ENCODE measurements at places on chromosomes 6 and 20.
A peak's percentile ranks its signal among the peaks of the same experiment; 100 is the strongest.

DNA sequence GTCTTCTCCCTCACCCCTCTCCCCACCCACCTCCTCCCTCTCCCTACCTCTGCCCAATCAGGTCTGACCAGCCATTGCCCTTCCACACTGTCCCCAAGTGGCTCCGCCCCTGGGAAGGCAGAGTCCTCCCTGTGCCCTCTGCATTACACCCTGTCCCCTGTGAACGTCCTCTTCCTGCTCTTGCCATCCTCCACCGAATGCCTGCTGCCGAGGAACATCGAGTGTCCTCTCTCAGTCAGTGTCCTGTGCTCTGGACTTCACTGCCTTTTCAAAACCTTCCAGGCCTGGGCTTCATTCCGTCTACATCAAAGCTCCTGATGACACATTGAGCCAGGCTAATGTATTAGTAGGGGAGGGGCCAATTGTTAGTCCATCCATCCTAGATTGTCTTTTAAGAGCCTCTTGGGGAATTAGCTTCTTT, 3.3 kb upstream of the PACSIN1 start:
- DNase-seq: no peak

DNA sequence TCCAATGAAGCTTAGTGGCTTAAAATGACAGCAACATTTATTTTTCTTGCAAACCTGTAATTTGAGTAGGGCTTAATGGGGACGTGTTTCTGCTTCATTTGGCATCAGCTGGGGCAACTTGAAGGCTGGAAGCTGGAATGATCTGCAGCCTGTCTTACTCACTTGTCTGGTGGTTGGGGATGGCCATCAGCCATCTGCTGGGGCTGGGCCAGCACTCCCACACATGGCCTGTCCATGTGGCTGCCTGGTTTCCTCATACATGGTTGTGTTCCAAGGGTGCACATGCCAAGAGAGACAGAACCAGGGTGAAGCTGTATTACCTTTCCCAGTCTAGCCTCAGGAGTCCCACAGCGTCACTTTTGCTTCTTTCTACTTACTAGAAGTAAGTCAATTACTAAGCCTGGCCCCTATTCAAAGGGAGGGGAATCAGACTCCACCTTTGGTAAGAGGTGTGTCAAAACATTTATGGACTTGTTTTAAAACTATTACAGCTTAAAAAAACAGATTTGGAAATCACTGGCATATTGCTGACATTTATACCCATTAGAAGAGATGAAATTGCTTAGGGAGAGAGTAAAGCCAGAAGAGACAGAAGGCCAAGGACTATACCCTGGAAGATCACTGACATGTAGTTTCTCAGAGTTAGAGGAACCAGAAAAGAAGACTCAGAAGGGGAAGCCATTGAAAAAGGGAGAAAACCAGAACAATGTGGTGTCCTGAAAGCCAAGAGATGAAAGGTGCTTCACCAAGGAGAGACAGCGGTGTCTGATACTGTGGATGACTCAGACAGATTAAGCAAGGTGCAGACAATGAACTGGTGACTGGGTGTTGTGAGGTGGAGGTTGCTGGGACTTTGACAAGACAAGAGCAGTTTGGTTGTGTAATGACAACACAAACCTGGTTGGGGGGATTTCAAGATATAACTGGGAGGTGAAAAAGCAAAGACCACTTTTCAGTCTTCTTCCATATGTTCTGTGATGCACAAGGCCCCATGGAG, 345.2 kb downstream of the GJA1 start:
- DNase-seq: peak; percentile 93

- DNase-seq: no peak
Measured at GRCh38 chr6:151534576-151534975, 40.8 kb downstream of the CCDC170 start.

GRCh38 chr6:12693122-12693521, 23.4 kb upstream of the PHACTR1 start:
- no peak for DNase-seq

- DNase-seq: peak; percentile 88
Measured at GRCh38 chr6:159968295-159969203, at the start of gene IGF2R. TSS of gene IGF2R (plus strand) at chr6:159969082. CDS start at chr6:159969247, 165 bp downstream.

DNA sequence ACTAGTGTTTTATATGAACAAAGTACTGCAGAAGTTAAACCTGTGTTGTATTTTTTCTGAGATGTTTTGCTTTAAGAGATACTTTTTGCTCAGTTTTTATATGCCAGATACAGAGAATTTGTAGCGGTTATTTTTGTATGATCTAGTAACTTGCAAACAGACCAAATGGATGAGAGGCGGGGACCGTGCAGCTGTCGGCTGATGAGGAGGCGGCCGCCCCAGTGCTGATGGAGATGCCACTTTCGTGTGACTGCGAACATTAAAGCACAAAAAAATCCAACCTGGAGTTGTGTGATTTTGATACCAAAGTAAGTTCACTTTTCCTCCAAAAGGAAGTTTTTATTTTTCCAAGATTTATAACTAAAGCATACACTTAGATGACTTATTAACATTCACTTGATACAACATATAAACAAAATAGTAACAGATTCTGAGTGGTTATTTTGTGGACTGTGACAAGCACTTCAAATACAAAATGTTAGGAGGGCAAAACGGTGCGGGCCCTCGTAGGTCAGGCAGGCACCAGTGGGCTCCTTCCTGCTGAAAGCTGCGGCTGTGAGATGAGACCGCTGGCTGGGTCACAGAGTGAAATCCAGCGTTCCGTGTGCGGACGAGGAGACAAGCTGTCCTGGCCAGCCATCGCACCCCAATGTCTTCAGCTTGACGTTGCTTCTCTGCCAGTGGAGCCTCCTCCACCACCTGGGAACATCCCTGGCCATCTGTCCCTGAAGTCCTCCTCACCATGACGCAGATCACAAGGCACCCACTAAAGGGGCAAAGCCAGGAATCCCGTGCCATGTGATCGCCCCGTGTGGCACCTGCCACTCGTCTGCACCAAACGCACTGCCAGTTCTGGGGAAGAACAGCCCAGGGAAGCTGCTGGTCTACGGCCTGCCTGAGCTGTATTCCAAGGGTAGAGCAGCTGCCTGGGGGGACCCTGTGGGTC, 4.0 kb upstream of the OGFR start:
- no peak for DNase-seq

DNA sequence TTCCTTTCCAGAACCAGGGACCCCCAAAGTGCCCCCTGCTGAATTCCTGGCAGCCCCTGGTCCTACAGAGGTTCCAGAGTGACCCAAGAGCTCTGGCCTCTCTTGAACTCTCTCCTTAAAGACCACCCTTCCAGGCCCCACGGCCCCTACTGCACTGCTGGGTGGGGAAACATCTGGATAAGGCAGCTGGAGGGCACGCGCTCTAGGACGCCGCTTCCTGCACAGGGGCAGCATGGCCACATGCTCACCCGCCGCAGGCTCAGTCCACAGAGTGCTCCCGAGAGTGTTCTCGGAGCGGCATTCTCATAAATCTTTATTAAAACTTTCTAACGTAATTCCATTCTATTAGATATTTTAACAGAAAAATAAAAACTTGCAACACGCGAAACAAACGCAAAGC, 37.0 kb downstream of the RRBP1 start:
- no peak for DNase-seq

DNA sequence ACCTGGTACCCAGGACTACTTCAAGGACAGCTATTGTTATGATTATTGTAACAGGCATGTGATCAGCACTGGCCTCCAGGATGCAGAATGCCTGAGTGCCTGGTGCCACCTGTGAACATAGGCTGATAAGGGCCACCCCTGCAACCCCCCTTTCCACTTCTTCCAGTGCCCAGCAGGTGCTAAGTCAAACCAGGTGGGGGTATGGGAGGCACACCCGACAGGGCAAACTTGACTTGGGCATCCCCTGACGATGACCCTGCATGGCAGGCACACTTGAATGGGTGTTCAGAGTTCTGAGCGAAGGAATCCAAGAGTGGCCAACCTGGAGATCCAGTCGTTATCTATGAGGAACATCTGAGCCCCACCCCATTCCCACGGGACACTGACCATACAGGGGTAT, 3.4 kb downstream of the ADA start:
- no peak for DNase-seq

- DNase-seq: no peak
Measured at GRCh38 chr6:128271011-128271410, 249.4 kb downstream of the PTPRK start.

DNA sequence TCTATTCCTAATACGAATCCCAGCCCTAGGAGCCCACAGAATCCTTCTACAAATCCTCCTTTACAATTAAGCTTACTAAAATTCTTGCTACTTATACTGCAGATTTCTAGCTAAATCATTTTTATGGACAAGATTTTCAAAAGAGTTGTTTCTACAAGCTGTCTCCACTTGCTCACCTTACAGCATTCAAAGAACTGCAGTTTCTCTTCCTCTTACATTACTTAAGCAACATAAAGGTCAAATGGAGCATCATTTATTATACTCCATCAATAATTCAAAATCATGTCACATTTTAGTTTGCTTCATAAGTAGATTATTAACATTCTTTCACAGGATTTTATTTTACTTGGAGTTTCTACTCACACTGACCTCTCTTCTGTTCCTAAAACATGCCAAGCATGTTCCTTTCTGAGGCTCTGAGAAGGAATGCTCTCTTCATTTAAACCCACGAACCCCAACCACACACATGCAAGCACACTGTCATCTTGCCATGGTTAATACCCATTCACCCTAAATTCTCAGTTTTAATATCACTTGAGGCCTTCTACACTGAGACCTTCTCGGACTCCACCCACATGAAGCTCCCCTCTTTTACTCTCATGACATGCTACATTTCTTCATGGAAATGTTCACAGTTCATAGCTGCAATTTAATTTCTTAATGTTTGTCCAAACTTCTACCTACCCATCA, 388.2 kb downstream of the TBC1D32 start:
- no peak for DNase-seq

DNA sequence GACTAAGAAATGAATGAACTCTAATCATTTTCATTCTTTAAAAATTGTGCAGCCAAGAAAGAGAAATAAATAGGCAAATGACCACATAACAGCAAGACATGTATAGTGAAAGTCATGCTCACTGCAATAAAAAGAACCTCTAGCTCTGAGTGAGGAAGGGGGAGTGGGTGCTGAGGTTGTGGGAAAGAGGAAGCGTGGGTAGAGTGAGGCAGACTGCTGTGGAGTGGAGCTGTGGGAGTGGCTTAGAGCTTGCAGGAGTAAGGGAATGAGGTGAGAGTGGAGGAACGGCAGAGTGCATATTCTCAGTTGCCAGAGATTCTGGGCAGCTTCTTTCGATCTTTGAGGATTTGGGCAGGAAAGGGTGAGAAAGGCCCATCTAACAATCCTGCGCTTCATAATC, 10.4 kb downstream of the DEFB129 start:
- DNase-seq: peak; percentile 1

DNA sequence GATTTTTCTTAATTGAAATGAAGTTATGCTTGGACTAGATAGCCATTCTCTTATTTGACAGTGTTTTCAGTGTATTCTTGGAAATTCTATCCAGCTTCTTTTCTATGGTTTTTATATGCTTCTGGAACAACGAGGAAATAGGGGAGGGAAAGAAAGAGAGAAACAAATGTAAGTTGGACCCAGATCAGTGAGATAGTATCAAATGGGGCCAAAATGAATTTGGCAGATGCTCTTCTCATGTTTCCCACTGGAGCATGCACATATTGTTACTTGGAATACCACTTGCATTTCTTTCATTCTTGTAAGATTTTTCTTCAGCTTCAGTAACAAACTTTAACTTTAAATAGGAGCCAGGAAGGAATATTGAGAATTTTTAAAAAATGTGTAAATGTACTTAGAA, 312.3 kb downstream of the PRL start:
- no peak for DNase-seq

DNA sequence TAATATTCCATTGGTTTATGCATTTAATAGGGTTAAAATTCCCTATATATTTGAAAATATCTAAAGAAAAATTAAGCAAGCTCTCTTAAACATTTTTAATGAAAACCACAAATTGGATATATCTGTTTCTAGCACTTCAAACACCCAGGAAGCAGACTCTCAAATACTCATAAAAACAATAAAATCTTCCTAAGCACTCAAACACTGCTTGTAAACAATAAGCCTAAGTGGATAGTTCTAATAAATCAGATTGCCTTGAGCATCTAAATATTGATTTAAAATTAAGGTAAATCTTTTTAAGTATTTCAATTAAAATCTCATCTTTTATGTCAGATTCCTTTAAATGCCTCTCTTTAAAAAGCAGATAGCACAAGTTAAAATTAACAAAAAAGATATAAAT, 254.4 kb downstream of the KCNQ5 start:
- no peak for DNase-seq

- DNase-seq: no peak
Measured at GRCh38 chr20:34060970-34061369, 51.1 kb downstream of the EIF2S2 start.

DNA sequence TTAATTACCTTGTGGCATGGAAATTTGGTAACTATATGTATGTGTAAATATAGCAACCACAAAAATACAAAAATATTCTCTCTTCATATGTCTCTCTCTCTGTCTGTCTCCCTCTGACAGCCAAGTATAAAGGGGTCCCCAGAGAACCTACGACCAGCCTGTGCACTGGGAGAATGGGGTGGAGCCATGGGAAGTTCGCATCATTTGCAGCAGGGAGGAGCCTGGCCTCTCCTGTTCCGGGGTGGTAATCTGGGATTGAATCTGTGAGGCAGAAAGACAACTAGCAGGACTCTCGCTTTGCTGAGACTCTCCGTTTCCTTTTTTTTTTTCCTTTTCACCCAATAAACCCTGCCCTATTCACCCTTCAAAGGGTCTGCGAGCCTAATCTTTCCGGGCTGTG, 1109.1 kb downstream of the HACE1 start:
- no peak for DNase-seq

GRCh38 chr6:161067749-161068148, 76.2 kb downstream of the MAP3K4 start:
- no peak for DNase-seq

DNA sequence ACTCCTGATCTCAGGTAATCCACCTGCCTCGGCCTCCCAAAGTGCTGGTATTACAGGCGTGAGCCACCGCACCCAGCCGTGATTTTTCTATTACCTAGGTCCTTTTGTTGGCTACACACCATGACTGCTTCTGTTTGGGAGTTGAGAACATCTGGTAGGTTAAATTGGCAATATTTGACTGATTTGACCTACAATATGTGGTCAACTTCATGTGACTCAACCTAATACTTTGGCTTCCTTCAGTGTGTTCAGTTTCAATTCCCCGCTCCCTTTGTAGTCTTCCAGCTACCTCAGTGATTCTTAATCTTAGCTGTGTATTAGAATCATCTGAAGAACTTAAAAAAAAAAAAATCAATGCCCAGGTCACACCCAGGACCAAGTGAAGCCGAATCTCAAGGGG, 47.4 kb downstream of the MYB start:
- DNase-seq: no peak

DNA sequence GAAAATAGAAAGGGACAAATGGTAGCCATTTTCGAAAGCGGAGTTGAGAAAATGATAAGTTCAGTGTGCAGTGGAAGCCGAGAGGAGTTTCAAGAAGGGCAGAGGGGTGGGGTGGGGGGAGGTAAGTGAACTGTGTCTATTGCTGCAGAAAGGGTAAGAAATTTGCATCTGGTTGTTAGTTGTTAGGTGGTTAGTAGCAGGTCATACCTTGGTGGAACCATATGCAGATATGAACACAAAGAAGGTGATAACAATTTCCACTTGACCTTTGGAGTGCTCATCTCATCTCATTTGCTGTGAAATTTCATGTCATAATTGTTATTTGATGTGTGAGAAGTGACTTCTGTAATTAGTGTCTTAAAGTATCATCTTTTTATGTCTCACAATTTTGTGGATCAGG, 288.2 kb downstream of the QKI start:
- no peak for DNase-seq

Measured in iris pigment epithelial cell (primary cell).